NK-92 treated with Interleukin-12 subunit alpha and Interleukin-12 subunit beta, amount 100 ng/mL, for 24 hours (cell line): ENCODE measurements at places on chromosomes 16 and 17.

DNA sequence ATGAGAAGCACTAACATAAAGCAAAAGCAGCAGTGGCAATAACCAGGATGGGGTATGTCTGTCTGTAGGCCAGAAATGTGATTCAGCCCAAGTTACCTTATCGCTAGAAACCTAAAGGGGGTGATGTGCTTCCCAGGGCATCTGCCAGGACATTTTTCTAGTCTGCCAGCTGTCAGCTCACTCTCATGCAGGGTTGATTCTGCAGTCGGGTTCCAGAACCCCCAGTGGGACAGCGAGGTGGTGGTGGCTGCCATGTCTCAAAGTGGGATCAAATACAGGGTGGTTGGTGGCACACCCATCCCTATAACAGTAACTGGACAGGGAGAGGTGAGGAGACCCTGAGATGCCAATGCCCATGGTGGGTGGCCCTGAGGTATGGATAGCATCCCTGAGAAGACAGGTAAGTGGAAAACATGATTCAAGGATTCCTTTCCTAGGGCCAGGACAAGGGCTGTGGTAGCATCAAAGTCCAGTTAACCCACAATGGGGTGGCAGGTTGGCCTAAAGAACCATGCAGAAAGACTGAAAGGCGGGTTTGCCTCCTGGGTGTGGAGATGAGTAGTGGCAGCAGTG, 84.3 kb downstream of the TNFRSF13B start:
- DNase-seq: no peak

GRCh38 chr16:27103954-27104353, 37.2 kb downstream of the C16orf82 start:
- DNase-seq: no peak

- peak; percentile 29 for DNase-seq
Measured at GRCh38 chr17:46002311-46002972, 3.4 kb downstream of the STH start.

DNA sequence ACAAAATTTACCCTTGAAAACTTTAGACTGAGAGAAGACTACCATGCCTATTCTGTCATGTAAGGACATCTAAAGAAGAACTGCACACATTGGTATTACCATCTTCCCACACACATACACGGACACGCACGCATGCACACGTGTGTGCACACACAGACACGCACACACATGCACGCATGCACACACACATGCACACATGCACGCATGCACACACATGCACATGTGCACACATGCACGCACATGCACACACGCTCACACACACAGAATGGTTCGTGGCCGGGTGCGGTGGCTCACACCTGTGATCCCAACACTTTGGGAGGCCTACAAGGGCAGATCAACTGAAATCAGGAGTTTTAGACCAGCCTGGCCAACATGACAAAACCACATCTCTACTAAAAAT, 296.9 kb upstream of the HSBP1 start:
- DNase-seq: no peak

DNA sequence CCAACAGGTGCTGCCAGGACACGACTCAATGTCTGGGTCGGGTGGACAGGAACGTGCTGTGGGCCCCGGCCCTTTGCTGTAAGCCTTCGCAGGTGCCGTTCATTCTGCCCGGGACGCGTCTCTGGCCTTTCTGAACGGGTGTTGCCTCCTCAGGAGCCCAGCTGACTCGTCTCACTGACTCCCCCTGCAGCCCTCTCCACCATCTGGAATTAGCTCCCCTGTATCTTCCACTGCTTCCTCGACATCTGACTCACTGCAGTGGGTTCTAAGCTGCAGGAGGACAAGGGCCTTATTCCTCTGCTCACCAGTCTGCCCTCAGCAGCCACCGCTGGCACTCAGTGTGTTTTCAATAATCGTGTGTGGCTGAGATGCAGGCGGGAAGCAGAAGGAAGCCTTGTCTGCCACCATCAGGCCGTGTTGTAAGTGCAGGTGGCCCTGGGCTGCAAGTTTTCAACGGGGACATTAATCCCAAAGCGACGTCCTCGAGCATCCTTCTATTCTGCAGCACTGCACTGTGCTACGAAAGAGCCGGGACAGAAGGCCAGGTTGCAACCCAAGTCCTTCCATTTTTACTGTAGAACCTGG, 256.2 kb downstream of the FOXL1 start:
- no peak for DNase-seq

DNA sequence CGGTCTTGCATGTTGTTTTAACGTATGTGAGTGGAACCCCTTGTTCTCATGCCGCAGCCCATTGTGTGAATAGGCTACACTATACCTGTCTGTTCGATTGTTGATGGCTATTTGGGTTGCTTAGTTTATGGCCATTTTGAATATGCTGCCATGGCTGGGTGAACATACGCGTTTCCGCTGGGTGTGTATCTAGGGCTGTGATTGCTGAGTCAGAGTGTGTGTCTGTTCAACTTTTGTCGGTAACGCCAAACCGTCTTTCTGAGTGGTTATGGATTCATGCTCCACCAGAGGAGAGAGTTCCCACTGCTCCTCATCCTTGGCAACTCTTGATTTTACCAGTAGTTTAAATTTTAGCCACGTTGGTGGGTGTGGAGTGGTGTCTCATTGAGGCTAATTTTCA, 77.0 kb downstream of the METRNL start:
- DNase-seq: no peak

DNA sequence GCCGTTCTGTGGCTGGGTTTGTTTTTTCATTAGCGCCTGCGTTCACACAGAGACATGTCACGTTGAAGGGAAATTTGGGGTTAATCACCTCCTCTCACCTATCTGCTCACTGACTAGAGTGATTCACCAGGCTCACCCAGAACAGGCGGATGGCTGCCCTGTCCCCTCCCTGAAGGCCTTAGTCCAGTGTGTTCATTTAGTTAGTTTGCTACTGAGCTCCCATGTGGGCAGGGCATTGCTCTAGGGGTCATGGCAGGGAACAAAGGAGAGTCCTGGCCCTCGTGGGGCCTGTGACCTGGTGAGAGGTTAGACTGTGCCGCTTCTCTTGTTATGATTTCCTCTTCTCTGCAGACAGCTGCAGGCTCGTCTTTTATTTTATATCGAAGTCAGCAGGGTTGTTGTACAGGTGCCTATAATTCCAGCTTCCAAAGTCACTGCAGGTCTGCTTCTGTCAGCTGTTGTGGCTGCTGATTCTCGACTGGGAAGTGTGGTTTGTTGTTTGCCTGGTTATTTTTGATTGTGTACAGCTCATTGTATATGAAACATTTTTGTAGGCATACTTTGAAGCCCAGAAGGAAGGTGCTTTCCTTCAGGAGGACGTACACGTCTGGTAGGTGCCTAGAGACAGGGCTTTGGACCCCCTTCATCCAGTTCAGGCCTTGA, 73.4 kb upstream of the GSE1 start:
- DNase-seq: no peak

DNA sequence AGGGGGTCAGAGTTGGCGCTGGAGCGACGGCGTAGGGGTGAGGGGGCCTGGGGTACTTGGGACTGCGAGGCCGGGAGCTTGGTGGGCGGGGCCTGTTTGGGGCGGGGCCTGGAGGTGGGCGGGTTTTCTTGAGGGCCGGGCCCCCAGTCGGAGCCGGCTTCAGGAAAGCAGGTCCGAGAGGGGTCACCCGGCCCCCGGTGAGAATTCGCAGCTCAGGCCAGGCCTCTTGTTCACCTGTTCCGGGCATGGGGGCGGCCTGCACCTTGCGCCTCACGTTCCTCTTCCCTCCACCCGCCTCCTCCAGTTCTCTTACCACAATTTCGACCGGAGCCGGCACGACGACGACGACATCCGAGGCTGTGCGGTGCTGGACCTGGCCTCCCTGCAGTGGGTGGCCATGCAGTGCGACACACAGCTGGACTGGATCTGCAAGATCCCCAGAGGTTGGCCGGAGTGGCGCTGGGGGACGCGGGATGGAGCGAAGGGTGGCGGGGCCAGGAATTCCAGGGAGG, 52.5 kb downstream of the MRC2 start:
- DNase-seq: no peak

DNA sequence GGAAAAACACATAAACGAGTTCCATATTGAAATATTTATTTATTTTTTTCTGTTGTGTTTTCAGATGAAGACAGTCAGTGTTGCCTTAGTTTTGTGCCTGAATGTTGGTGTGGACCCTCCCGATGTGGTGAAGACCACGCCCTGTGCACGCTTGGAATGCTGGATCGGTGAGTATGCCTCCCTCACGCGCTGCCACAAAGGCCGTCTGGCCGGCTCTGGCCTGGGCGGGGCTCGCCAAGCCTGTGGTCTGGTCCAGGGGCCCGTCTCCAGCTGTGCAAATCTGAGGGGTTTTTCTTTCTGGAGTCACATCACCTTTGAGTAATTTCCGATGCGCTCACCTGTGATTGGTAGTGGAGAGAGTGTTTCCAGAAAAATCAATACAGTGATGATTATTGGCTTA, 81.0 kb downstream of the RPTOR start:
- no peak for DNase-seq

GRCh38 chr16:85382717-85383118, 230.4 kb upstream of the GSE1 start:
- DNase-seq: no peak

GRCh38 chr16:84683691-84684591, 15.9 kb upstream of the USP10 start:
- DNase-seq: no peak

DNA sequence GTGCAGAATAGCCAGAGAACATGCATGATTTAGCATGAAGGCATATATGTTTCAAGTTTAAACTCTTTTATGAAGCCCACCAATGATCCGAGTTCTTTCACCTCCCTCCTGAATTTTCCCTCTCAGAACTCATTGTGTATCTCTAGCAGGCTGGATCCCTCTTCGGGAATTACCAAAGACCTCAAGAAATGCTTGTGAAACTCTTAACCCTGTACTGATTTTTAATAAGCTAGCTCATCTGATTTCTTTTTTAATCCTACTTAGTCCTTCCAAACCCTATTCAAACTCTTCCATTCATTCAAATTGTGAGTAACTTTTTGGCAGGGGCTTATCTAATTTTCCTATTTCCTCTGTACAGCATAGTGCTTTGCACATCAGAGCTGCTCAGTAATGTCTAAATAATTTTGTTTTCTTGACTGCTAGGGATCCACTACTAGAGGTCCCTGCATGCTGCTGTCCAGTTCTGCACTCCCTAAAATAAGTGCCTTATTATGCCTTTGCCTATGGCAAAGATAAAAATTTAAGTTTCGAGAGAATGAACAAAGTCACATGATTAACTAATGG, 723.8 kb downstream of the CDH11 start:
- no peak for DNase-seq

- no peak for DNase-seq
Measured at GRCh38 chr17:22469941-22470340, 777.6 kb downstream of the KCNJ18 start.

DNA sequence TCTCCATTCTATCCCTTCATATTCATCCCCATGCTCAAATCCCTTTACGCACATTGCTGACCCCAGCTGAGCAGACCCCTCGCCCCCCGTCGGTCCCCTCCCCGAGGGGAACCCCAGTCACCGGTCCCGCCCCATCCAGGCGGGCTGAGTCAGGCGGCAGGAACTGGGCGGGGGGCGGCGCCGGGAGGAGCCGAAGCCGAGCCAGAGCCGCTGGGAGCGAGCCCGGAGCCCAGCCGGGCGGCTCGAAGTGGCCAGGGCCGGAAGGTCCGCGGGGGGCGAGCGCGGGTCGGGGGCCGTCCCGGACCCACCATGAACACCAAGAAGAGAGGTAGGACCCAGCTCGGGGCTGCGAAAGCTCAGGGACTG, 8.6 kb downstream of the RIPOR1 start:
- no peak for DNase-seq

DNA sequence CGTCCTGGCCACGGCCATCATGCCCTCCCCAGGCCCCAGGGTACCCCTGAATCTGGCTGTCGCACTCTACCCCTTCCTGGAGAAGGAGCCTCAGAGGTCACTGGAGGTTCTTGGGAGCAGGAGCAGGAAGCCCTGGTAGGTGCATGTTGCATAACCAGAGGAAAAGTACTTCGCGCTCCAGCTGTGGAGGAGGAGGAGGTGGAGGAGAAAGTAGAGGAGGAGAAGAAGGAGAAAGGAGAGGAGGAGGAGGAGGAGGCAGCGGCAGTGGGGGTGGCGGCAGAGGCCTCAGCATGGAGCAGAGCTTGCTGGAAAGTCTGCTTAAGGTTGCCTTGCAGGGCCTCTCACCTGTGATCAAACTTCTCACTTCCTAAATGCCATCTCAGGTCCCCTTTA, 61.8 kb downstream of the BAIAP2 start:
- no peak for DNase-seq

DNA sequence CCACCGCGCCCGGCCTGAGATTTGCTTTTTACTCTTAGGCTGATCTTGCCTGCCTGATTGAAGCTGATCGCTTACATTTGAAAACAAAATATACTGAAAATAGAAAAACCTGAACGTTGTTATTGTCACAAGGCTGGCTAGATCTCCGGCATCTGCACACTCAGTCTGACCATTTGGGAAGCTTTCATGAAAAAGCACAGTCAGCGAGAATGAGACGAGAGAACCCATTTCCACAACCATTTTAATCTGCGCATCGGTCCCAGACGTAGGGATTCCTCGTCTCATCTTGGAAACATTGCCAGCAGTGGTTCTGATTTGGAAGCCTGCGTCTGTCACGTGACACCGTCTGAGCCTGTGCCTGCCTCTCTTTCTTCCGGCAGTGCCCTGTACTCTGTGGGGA, 20.9 kb downstream of the SPG7 start:
- no peak for DNase-seq

- DNase-seq: no peak
Measured at GRCh38 chr17:7043182-7043496, 753 bp downstream of the SLC16A11 start.

GRCh38 chr17:16676676-16677268, 13.3 kb upstream of the CCDC144A start:
- DNase-seq: no peak

- DNase-seq: no peak
Measured at GRCh38 chr16:10525214-10525825, 55.1 kb downstream of the EMP2 start.

- DNase-seq: no peak
Measured at GRCh38 chr17:8514801-8515200, 79.1 kb downstream of the NDEL1 start.

- DNase-seq: no peak
Measured at GRCh38 chr17:49110509-49110908, 22.1 kb upstream of the B4GALNT2 start.

DNA sequence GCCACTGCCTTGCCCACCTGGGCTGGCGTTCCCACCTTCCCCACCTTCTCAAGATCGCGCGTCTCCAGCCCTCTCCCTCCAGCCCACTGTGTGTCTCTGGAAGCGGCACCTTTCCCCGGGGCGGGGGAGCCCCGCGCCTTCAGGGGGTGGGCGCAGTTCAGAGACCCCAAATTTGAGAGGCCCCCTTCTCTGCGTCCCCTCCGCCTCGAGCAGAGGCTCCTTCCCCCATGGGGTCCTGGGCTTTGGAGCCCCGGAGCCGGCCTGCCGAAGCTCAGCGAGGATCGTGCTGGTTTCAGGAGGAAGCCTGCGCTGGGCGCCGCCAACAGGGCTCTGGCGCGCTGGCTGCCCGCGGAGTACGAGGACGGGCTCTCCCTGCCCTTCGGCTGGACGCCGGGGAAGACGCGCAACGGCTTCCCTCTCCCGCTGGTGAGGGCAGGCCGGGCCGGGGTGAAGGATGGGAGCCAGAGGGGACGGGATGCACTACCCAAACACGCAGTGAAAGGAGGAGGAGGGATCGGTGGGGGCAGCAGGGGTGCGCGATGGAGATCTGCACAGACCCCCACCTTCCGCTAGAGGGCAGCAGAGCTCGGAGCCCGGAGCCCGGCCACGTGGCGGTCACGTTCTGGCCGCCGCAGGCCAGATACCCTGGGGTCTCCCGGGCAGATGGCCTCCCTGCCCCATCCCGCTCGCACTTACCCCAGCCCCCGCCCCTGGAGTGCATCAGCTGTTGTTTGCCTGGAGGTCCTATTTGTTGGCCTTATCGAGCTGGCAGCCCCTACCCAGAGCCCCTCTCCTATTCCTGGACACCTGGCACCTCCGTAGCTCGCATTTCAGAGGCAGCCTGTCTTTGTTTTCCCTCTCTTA, 11.1 kb downstream of the LPO start:
- DNase-seq: peak; percentile 32
